ENCODE measurements at places on chromosomes 5 and 9. TPM values are rescaled to one million over a fixed set of nuclear protein-coding genes. Genes with fewer than 3 reads are reported as not detected.

The TGFBI gene
- not detected for total RNA-seq

- DNase-seq, result no peak
Measured at GRCh38 chr5:28499766-28500290, 1461.4 kb upstream of the CDH9 start.

The HSPA9 gene
- total RNA-seq, result 372 TPM

GRCh38 chr5:139446956-139447779 lies 7.8 kb upstream of the DNAJC18 start:
- no peak for DNase-seq

All from activated T-helper 1 cell treated with anti-CD3 and anti-CD28 coated beads, Interleukin-12 subunit alpha, Interleukin-12 subunit beta, Interleukin-2, Interleukin-4 antibody, amounts not matched to agents 30 ng/mL and 10 ng/mL and 1 ng/mL, durations not matched to agents 14 hours and 24 hours and 36 hours (primary cell).